ENCODE measurements at places on chromosomes 11 and 22.
A peak's percentile ranks its signal among the peaks of the same experiment; 100 is the strongest.

DNA sequence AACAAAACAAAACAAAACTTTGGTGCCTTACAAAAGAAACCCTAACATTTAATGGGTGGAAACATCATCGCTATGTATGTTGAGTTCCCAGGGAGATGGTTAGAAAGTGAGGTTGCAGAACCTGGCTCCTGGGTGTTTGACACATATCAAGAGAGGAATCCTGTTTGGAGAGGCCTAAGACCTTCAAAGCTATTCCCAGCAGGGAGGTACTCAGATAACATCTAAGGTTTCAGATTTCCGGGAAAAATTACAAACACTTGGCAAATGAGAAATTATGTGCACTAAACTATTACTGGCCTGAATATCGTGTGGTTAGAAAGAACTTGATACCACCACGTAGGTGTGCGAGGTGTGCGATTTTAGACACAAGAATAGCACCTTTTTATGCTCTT is 18.5 kb downstream of the TRIM5 start:
- no peak for DNase-seq

DNA sequence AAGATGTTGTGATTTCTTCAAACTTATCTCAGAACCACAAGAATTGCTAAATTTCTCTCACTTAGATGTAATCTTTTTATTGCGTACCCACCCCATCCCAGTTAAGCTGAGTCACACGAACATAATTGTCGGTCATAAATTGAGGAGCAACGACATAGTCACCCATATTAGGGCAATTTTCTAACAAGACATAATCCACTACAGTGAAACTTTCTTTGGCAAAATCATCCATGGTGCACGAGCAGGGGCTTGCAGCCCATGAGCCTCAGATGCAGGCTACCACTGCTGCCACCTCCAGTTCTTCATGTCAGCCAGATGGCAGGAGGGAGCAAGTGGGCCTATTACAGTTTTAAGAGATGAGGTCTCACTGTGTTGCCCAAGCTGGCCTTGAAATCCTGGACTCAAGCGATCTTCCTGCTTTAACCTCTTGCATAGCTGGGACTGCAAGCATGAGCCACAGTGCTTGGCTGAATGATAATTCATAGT is 70.3 kb upstream of the GRK2 start:
- no peak for DNase-seq

- no peak for DNase-seq
These were observed 106.2 kb upstream of the CHORDC1 start for GRCh38 chr11:90329043-90329442.

DNA sequence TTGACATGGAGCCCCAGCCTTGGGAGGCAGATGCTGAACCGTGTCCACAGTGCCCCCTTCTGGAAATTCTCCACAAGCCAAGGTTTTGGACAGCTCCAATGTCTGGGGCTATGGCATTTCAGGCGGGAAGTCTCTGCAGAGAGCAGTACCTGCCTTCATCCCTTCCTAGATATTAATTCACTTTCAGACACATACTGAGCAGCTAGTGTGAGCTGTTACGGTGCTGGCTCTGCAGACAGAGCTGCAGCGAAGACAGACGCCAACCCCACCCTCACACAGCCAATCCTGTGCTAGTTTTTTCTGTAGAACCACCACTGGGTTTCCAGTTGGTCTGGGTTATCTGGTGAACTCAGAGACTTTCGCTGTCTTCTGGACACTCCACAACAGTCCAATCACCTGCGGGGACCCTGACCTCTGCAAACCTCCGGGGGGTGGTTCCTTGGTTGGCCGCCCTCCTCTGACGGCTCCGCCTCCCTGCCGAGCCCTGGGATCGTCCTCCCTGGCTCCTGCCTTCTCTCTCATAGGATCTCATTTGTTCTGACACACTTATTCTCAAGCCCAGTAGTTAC is 9.1 kb downstream of the LMF2 start:
- peak; percentile 5 for DNase-seq

- no peak for DNase-seq
These were observed 587 bp upstream of the ALDH3B1 start for GRCh38 chr11:68009391-68010089.

GRCh38 chr22:35204807-35205775 is 52.2 kb upstream of the HMGXB4 start:
- peak; percentile 7 for DNase-seq

DNA sequence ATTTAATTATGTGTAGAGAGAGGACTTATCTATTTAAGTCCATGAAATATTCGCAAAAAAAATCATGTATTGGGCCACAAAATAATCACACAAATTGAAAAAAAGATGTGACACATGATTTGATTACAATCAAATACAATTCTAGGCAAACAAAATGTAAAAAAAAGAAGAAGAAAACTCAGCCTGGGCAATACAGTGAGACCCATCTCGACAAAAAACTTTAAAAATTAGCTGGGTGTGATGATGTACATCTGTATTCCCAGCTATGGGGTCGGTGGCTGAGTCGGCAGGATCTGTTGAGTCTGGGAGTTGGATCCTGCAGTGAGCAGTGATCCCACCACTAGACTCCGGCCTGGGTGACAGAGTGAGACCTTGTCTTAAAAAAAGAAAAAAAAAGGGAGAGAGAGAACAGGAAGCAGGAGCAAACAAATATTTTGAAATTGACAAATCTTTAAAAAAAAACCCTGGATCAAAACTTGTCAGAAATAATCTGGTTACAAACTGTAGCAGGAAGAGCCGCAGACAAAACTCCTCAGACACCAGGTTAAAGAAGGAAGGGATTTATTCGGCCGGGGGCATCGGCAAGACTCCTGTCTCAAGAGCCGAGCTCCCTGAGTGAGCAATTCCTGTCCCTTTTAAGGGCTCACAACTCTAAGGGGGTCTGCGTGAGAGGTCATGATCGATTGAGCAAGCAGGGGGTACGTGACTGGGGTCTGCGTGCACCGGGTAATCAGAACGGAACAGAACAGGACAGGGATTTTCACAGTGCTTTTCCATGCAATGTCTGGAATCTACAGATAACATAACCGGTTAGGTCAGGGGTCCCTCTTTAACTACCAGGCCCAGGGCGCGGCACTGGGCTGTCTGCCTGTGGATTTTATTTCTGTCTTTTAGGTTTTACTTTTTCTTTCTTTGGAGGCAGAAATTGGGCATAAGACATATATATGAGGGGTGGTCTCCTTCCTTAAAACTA is 3.3 kb upstream of the TYMP start:
- DNase-seq: no peak

DNA sequence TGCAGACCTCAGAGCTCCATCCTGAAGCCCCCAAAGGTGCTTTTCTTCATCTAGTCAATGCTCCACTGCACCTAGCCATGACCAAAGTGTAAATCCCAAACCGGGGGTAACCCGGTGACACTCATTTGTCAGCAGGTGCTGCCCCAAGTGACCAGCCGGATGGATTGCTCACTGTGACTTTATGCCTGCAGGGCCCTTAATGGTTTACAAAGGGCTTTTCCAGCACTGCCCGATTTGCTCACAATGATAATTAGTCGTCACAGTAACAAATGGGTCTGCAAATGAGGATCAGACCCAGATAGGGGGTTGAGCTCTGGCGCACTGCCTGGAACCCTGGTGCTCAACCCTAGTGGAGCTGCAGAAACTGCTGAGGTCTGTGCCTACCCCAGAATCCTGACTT is 45.7 kb upstream of the CD5 start:
- DNase-seq: peak; percentile 43

DNA sequence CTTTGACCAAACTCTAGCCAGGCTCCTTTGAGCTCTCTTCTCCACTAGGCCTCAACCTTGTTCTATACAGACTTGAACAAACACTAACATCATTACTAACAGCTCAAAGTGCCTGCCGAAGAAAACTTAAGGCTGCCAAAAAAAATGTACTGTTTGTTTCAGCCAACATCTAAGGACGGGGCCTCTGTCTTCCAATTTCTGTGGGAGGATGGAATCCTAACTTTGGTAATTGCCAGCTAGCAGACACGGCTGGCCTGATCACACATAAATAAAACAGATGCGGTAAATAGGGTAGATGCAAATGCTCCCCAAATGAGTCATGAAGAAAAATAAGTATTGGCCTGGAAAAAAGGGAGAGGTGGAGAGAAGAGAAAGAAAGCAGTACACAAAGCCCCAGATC is 394.3 kb downstream of the TMEM135 start:
- DNase-seq: no peak

- DNase-seq: no peak
These were observed 18.1 kb downstream of the DUSP8 start for GRCh38 chr11:1553808-1554594.

GRCh38 chr11:119481667-119482400 is 58.9 kb upstream of the THY1 start:
- DNase-seq: no peak

- DNase-seq: no peak
These were observed 124.7 kb downstream of the ARHGAP32 start for GRCh38 chr11:129067454-129067853.

DNA sequence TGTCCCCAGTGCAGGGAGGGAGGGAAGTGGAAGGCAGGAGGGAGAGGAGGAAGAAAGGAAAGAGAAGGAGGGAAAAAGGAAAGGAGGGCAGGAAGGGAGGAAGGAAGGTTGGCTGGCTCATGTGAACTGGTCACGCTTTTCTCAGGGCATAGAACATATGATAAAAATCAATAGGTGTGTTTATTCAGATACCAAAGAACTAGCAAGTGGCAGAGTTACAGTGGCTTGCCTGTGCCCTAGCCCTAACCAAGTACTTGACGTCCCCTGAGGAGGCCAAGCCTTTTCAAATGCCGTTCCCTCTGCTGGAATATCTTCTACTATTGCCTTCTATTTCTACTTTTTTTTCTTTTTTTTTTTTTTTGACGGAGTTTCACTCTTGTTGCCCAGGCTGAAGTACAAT is 33.5 kb downstream of the CHRDL2 start:
- no peak for DNase-seq

DNA sequence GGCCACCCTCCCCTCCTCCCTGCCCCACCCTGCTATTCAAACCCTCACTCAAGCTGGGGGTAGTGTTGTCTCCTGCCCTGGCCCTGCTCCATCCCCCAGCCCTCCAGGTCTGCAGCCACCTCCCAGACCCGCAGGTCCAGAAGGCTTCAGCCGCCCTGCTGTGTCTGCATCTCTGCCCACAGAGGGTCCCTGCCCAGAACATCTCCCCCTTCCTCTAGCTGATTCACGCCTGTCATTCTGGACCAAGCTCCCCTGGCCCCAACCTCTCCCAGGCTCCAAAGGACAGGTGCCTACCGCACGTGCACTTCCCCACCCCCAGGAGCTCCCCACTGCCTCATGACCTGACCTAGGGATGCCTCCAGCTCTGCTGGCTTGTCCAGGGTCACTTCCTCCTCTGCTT is 16.0 kb upstream of the SHISAL1 start:
- no peak for DNase-seq

GRCh38 chr11:16603245-16603644 is 135.2 kb upstream of the C11orf58 start:
- DNase-seq: no peak

- no peak for DNase-seq
These were observed 42.6 kb downstream of the DDI1 start for GRCh38 chr11:104078995-104079394.

GRCh38 chr11:46162700-46163099 is 41.4 kb upstream of the PHF21A start:
- DNase-seq: no peak

- no peak for DNase-seq
These were observed at the start of gene OR6A2 for GRCh38 chr11:6799402-6799801. TSS of gene OR6A2 (minus strand) at chr11:6799689. CDS start at chr11:6795708, 3,981 bp downstream.

DNA sequence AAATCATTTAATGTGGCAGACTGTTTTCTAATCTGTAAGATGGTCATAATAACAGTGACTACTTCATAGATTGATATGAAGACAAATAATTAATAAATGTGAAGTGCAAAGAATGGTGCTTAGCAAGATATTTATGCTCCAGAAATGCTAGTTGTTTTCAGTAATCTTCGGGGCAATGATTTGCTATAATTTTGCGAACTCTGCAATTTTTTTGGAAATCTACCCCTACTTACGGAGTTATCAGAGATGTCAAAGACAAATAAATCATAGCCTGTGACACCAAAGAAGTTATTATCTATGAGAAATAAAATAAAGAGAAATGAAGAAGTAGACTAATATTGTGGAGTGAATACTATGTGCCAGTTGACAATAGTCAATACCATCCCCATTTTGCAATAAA is 634.1 kb upstream of the LRRC4C start:
- no peak for DNase-seq

DNA sequence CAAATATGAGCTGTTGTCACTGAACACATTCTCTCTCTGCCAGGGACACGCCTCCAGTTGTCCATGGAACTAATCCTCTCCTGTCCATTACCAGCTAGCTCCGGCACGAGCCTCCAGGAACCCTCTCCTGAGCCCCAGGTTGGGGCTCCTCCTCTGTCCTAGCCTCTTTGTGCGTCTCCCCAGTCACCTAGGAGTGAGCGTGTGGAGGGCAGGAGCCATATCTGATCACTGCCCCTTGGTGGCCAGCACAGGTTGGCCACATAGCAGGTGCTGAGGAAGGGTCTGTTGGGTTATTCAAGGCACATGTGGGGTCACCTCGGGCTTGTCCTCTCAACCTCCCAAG is 2.5 kb downstream of the SYVN1 start:
- DNase-seq: no peak

GRCh38 chr11:67630228-67630942 is 648 bp upstream of the NUDT8 start:
- DNase-seq: peak; percentile 97

GRCh38 chr11:67634366-67635230 is 4.9 kb upstream of the NUDT8 start:
- DNase-seq: no peak

DNA sequence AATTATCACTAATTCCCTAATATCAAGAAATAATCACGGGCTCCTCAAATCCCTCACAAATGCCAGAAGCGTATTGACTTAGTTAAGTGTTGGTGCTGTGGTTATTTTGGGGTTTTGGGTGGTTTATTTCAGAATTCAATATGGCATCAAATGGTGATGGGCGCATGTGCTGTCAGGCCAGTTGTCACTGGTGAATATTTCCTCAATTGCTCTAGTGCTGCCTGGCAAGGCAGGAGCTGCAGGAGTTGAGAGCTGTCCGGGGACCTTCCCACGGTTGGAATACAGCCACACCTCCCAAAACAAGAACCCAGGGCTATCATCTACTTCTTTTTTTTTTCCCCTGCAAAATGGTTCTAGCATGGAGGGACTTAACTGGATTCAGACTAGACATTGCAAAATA is 10.3 kb downstream of the IGLL5 start:
- DNase-seq: no peak

DNA sequence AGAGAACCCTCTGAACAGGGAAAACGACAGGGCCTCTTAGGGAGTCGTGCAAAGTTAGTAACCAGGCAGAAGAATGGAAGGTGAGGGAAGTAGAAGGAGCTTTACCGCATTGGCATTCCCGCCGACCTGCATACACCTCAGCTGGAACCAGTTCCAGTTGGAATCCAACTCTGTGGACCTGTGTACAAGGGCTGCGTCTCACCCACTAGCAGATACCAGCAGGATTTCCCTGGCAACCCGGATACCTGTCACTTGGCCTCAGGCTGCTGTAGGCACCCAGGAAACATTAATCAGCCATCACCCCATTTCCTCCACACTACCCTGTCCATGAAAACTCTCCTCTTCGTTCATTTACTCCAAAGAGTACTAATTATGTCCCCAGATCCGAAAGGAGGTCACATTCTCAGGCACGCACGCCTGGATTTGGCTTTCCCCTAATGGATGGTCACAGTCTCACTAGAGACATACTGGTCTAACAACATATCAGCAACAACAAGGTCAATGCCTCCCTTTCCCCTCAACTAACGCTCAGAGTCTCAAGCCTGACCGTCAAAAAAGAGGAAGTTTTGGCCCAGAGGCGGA is 842 bp downstream of the ARFGAP2 start:
- no peak for DNase-seq

GRCh38 chr11:119192111-119192510 is 6.8 kb downstream of the NHERF4 start:
- no peak for DNase-seq

GRCh38 chr22:25992331-25992730 is 176.9 kb upstream of the SEZ6L start:
- no peak for DNase-seq

GRCh38 chr11:1059759-1060158 is 14.9 kb upstream of the MUC2 start:
- no peak for DNase-seq

Measured in NCI-H1092 (cell line).